NCI-H82 (cell line): ENCODE measurements at places on chromosomes 6 and 20.

DNA sequence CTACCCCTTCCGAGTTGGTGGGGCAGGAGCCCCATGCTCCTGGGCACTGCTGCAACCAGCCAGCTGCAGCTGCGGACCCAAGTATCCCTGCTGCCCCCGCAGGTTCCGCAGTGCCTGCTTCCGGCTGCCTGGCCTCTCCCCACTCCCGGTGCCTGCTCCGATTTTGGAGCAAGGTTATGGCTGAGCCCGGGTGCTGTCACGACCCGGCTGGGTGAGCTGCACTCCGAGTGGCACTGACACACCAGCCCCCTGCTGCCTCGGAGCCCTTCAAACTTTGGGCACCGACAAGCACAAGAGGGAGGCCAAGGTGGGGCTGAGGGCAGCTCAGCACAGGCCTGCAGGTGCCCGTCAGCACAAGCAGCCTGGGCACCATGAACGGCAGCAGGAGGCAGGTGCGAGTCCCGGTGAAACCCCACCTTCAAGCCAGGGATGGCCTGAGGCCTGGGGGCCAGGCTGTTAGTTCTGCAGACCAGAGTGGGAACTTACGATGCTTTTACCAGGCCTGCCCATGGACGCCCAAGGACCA is 25.9 kb upstream of the HACE1 start:
- no peak for DNase-seq

- peak; percentile 60 for DNase-seq
Measured at GRCh38 chr6:35500782-35501181, 3.9 kb upstream of the TEAD3 start.

DNA sequence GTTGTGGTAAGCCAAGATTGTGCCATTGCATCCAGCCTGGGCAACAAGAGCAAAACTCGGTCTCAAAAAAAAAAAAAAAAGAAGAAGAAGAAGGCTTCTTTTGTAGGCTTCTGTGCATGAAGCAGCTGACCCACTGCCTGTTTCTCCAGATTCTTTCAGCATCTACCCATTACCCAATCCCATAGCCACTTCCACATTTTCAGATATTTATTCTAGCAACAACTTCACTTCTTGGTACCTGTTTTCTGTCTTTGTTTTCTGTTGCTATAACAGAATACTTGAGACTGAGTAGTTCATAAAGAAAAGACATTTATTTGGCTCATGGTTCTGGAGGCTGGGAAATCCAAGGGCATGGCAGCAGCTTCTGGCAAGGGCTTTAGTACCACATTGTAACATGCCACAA is 95.3 kb upstream of the SGK1 start:
- DNase-seq = no peak

- no peak for DNase-seq
Measured at GRCh38 chr20:47969426-47969825, 184.1 kb upstream of the SULF2 start.

- DNase-seq = no peak
Measured at GRCh38 chr6:3440911-3441310, 15.9 kb downstream of the SLC22A23 start.

- no peak for DNase-seq
Measured at GRCh38 chr6:27847706-27848105, 64.5 kb downstream of the OR2B2 start.

- DNase-seq = no peak
Measured at GRCh38 chr6:63415286-63415685, 95.5 kb upstream of the LGSN start.

- no peak for DNase-seq
Measured at GRCh38 chr6:146543940-146544615, 445 bp downstream of the RAB32 start.

DNA sequence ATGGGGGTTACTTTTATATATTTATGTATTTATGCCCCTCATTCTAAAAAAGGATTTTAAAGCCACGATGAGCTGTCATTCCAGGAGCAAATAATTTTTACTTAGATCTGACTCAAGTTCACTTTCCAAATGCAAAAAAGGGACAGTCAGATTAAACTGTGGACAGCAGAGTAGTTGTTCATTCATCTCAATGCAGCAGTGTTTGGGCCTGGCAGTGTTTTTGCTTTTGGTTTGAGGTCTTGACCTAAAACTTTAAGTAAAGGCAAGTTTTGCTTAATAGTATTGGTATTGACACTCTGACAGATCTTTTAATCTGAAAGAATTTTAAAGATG is 13.9 kb downstream of the JARID2 start:
- DNase-seq = no peak

GRCh38 chr6:139983555-139984276 is 609.3 kb upstream of the CITED2 start:
- DNase-seq = no peak

DNA sequence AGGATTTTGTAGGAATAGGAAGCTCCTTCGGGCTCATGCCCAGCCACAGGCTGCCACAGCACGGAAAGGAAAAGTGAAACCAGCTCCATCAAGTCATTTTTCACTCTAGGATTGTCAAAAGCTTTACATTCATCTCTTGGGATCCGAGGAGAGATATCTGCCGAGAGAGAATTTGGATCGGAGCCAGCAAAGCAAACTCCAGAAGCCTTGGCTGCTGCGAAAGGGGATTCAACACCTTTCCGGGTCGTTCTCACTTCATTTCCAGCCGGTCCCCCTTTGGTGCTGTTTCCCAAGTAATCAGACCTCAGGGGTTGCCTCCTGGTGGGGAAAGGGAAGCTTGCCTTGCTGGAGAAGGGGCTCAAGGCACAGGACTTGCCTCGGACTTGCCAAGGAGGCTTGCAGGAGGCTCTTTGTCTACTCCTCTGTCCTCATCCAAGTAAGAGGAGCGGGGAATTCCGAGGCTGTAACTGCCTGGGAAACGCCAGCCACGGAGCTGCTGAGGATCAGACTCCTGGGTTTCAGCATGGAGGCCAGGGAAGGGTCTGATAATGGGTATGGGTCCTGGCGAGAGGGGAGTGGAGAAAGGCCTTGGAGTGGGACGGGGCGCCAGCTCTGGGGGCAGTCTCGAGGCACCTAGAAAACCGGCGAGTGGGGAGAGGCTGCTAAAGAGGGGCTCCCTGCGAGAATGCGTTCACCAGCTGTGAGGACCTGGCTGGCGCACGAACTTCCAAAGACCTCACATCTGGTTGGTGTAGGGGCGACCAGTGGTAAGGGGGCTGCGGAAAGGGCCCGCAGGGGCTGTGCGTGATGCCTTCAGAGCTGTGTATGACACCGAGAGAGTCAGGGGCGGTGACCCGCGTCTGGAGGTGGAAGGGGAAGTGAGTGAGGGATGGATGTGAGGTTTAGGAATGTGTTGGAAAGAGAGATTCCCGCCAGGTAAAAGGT is 702 bp downstream of the ETV7 start:
- peak; percentile 25 for DNase-seq

- peak; percentile 57 for DNase-seq
Measured at GRCh38 chr6:154598399-154598798, 87.9 kb upstream of the CNKSR3 start.

- no peak for DNase-seq
Measured at GRCh38 chr20:61405007-61405406, 152.9 kb downstream of the CDH4 start.

DNA sequence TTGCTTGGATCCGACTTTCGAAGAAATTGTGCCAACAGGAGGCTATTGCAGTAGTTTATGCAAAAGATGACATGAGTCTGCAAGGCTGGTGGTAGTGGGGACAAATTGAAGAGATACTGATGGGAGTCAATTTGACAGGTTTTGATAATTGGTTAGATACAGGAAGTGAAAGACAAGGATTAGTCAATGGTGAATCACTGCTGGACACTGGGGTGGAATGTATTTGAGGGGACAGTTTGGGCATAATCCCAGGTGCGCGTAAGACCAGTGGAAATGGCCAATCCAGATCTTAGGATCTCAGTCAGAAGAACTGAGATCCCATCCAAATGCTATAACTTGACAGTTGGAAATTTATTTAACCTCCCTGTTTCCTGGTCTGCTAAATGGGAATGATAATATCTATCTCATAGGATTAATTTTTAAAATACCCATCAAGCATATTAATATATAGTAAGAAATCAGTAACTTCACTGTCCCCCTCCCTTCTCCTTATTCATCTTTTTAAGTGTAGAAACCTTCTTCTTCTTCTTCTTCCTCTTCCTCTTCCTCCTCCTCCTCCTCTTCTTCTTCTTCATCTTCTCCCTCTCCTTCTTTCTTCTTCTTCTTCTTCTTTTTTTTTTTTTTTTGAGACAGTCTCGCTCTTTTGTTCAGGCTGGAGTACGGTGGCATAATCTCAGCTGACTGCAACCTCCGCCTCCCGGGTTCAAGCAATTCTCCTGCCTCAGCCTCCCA is 30.9 kb upstream of the ERVFRD-1 start:
- no peak for DNase-seq

GRCh38 chr20:51426718-51427650 is 115.5 kb downstream of the NFATC2 start:
- DNase-seq = no peak

DNA sequence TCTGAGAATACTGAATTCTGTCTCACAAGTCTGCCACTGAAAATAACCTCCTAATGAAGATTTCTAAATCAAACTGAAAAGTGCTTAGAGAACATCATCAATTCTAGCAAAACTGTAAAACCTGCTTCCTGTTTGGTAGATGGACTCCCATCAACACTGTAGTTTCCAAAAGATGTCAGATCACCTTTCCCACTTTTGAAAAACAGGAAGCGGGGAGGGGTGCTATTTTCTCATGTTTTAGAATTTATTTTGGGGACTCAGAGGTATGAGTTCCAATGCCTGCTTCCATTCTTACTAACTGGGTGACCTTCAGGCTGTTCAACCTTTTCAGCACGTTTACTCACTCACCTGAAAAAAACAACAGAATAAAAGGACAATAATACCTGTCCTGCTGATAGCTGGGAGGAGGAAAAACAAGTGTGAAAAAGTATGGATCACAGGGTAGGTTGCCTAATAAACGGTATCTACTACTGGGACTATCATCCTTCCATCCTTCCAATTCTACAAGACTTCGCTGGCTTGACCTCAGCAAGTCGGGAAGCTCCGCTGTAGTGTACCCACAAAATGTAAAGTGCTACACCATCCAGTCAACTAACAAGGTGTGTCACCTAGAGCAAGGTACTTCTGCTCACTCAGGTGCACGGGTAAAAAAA is 1.1 kb downstream of the ATP5F1E start:
- no peak for DNase-seq

- DNase-seq = no peak
Measured at GRCh38 chr6:282177-282866, 10.0 kb upstream of the DUSP22 start.
